Stimulated activated CD4-positive, alpha-beta T cell treated with anti-CD3 and anti-CD28 coated beads, TNF-alpha, amount 100 ng/mL, for 4 hours (primary cell): ENCODE measurements at places on chromosomes 4 and X.

GRCh38 chr4:129526812-129527211 lies 430.9 kb downstream of the C4orf33 start:
- DNase-seq: no peak

- DNase-seq: no peak
Measured at GRCh38 chr4:73230865-73231517, 27.6 kb downstream of the ANKRD17 start.

DNA sequence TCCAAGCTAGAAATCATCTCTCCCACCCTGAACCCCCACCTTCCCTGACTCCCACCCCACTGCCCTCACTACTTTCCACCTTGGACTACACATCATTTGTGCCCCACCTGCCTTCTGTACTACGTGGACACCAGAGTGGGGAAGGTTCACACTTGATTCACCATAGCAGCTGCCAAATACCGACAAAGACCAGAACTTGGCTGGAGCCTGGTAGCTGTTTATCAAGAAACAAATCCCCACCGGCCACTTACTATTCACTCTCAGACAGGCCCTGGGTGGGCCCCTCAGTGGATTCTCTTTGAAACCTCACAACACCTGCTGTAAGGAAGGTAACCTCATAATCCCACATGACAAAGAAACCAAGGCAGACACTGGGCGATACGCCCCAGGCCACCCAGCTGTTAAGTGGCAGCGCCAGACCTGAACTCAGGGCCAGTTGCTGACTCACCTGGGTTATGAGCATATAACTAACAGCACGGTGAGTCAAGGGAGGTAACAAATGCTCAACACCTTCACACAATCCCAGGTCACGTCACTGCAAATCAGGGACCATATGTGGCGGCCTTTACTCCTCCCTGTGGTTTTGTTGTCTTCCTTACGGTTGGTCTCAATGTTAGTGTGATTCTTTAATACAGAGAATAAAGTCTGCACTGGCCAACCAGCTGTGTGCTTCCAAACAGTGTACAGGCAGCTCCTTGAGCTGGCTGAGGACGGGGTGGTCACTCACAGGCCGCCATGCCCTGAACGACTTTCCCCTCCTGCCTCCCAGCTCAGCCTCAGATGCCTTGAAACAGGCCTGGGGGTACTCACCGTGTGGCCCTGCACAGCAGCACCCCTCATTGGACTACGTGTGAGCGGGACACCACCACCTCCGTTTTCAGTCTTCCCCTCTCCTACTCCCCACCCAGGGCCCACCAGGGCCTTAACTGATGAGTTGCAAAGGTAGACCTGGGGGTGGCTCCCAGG lies 7.5 kb downstream of the WDR1 start:
- DNase-seq: no peak

DNA sequence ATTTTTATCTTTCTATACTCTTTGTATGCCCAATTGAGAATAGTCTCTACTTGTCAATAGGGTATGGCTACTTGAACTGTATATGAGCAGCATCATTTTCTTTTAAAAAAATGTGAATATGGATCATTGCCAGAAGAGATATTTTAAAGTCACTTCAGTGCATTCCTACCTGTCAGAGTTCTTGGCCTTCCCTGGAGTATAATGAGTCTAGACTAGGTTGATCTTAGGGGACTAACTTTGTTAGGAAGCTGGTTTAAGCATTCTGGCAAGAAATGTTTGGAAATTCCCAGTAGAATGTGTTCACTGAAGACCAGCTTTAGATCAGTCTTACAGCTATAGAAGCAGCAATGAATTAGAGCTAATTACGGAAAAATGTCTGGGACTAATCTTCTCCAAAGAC lies 178.2 kb downstream of the FAT4 start:
- DNase-seq: no peak

GRCh38 chr4:150960818-150961217 lies 54.3 kb downstream of the LRBA start:
- peak; percentile 16 for DNase-seq

DNA sequence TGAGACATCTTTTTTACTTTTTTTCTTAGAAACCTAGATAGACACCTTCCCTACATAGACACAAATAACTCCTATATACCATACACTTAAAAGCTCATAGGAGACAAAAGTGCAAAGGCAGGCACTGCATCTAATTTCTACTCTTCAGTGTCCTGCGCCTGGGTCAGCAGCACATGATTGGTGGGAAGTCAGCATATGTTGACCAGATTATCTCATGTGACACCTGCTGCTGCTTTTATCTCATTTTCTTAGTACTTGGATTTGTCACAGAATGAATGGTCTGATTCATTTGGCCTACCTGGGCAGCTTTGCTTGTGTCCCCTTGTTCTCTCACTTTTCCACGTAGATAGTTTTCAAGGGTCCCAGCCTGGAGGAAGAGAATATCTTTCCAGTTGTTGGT lies 24.9 kb upstream of the LNX1 start:
- DNase-seq: no peak
